ENCODE measurements at places on chromosomes 5 and 9.

DNA sequence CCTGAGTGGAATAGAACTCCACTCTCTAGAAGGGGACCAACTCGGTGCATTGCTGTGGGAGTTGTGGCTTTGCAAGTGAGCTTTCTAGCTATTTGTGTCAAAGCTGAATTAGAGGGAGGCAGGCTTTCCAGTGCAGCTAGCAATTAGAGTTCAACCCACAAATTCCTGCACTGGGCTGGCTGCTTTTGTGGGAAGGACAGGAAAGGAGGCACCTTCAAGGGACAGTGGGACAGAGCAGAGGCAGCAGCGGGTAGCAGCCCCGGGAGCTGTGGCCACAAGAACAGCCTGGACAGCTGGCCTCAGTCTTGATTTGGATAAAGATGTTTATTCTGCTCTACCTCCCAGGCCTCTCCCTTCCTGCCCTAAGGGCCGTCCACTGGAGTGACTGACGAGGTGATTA, 83.7 kb upstream of the SLIT3 start:
- DNase-seq, result no peak

GRCh38 chr9:5790923-5791322, 42.0 kb downstream of the ERMP1 start:
- no peak for DNase-seq

DNA sequence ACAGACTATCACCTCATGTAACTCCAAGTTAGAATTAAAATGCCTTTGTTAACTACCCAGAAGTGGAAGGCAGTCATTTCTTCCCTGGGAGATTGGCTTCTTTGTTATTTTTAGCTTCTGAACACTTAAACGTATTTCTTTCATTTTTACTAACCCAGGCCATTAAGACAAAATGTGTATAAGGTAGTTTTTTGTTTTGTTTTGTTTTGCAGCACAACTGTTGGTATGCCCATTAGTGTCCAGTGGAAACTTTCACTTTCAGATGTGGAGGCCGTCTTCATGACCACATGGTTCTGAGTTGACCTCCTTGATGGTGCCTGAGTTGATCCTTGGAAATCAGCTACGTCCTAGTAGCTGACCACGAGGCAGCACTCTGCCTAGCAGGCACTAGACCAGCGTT, 264.6 kb upstream of the ZNF608 start:
- DNase-seq, result no peak

GRCh38 chr9:131411719-131412681, 18.1 kb downstream of the PRRC2B start:
- no peak for DNase-seq

DNA sequence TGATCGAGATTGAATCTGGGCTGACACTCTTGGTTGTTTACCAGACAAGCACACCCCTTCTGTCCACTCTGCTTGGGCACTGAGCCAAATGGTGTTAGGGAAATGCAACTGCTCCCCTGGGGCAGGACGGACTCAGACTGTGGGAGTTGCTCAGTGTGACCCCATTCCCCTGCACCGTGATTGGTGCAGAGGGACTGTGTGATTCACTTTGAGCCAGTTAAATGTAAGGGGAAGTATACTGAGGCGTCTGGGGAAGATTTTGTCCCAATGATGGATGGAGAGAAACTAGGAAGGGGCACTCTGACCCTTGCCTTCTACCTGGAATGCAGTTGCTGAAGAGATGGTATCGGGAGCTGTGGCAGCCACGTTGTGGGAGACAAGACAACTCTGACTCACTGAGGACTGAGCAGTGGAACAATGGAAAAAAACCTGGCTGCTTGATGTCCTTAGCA, 196.0 kb upstream of the ANKRD55 start:
- DNase-seq, result no peak

DNA sequence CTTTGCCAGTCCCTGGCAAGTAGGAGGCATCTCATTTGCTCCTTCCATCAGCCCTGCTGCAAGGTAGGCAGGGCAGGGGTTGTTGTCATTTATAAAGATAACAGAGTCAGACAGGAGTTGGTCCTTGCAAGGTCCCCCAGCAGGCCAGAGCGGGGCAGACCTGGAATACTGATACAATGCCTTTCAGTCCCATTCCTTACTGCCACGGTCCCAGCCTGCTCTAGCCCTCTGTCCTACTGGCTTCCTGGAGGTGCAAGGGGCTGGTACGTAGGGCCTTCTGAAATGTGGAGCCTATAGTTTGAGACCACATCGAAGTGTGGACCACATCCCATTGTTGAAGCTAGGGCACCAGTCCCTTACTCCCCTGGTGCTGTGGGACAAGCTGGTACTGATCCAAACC, 42.8 kb upstream of the PITX1 start:
- DNase-seq, result no peak

DNA sequence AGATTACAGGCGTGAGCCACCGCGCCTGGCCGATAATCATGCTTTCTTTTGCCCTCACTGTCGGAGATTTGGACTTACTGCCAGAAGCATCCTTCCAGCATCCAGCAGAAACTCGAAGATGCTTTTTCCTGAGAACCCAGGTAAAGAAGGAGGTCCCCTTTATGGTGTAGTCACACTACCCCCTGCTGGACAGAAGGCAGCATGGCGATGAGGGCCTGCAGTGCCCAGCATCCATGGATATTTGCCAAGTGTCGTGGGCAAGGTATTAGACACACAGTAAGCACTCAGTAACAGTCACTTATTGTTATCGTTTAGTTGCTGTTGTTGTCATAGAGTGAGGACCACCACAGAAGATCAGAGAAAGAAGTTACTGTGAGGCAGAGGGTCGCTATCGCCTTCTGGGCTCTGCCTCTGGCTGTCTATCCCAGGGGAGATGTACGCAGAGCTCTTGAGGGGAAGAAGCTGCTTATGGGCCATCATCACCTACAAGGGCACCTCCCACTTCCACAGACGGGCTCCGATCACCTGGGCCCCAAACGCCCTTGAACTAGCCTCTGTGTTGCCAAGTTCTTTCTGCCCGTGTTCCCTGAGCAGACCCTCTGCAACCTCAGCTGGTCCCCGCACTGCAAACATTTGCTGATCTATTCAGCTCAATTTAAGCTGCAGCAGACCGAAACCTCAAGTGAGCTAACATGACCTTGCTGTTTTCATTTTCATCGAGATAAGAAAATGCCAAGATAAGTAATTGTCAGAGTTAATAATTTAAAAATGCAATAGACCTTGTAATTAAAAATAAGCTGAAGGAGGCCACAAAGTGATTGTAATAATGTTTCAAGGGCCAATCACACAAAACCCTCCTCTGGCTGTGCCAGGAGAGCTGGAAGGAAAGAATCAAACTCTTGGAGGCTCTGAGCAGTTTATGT, 23.9 kb downstream of the C5orf15 start:
- peak; percentile 62 for DNase-seq

Measured in RWPE1 (cell line).